Spleen (tissue), 13 donors: ENCODE measurements at places on chromosomes 3 and 15. TPM values are rescaled to one million over a fixed set of nuclear protein-coding genes. Genes with fewer than 3 reads are reported as not detected.

SPPL2A gene
- 25.3 TPM for polyA plus RNA-seq

PIGX gene
- polyA plus RNA-seq, result 6.7 TPM

KNG1 gene
- not detected for polyA plus RNA-seq

PARP15 gene
- 128 TPM for polyA plus RNA-seq

SCN11A gene
- polyA plus RNA-seq, result 2.6 TPM
